ENCODE measurements at places on chromosomes 5 and 9.
A peak's percentile ranks its signal among the peaks of the same experiment; 100 is the strongest.

DNA sequence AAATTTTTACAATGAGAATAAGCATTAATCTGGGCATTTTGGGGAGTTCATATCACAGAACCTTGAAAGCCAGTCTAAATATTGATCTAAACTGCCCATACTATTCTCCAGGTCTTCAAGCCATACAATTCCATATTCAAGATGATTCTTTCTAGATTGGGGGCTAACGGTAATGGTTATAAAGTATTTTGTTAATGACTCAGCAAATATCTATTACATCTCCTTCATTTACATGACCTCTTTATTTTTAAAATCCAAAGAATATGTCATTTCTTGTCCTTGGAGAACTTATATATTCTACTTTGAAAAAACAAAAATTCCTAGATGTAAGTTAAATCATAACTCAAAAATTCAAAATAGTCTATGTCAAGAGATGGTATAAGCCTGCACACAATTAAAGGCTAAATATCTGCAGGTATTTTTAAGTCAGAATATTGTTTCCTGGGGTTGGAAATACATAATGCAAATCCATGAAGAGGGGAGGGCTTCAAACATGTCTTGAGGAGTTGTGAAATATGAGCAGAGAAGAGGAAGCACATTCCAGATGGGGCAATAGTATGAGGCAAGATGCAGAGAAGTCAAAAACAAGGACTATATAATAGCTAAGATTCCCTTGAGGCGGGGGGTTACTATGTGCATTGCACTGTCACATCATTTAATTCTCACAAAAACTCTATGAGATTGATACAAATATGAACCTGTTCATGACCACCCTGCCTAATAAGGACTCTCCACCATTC is 526.4 kb downstream of the NR2F1-AS1 start:
- DNase-seq, result no peak

- DNase-seq, result no peak
These were observed 17.0 kb upstream of the CRB2 start for GRCh38 chr9:123338710-123339665.

DNA sequence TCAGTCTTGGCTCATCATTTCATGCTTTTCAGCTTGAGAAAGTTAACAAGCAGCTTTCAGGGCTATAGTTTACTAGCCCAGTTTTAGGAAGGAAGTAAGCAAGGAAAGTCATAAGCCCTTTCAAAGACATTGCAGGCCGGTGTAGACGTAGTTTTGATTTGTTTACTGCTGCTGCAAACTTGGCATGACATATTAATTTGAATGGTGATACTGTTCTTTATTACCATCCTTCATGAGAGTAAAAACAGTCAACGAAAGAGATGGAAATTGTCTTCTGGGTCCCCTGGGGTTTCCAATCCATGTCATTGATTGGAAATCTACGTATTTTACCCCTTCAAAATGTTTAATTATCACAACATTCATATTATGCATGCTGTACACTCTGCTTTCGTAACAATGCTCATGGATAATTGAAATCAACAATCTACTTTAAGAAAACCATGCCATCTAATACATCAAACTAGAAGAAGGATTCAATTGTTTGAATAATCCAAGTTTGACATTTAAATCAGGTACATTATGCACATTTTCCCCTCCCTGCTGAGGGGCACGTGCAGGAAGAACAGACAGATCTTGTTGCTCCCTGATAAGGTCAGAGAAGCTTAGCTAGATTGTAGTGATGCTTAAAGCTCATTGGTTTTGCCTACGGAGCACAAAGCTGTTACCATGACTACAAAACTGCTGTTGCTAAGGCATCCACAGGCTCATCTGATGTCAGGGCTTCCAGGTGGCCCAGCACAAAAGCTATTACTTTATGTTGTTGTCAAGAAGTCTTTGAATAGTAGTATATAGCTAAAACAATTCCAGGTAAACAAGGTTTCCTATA is 139.9 kb upstream of the PRLR start:
- DNase-seq, result no peak

- peak; percentile 29 for DNase-seq
These were observed 155.4 kb upstream of the MAP3K1 start for GRCh38 chr5:56659971-56660370.

GRCh38 chr5:77590347-77590746 is 48.2 kb downstream of the OTP start:
- DNase-seq, result no peak

GRCh38 chr9:75229605-75230332 is 141.5 kb downstream of the OSTF1 start:
- no peak for DNase-seq

DNA sequence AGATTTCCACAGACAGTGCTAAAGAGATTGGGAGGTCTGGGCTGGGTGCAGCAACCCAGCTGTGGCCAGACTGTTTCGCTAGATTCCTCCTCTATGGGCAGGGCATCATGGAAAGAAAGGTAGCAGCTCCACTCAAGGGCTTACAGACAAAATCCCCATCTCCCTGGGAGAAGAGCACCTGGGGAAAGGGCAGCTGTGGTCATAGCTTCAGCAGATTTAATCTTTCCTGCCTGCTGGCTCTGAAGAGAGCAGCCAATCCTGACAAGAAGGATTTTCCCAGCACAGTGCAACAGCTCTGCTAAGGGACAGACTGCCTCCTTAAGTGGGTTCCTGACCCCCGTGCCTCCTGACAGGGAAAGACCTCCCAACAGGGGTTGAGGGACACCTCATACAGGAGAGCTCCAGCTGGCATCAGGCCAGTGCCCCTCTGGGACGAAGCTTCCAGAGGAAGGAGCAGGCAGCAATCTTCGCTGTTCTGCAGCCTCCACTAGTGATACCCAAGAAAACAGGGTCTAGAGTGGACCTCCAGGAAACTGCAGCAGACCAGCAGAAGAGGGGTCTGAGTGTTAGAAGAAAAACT is 1379.3 kb upstream of the ACO1 start:
- no peak for DNase-seq

DNA sequence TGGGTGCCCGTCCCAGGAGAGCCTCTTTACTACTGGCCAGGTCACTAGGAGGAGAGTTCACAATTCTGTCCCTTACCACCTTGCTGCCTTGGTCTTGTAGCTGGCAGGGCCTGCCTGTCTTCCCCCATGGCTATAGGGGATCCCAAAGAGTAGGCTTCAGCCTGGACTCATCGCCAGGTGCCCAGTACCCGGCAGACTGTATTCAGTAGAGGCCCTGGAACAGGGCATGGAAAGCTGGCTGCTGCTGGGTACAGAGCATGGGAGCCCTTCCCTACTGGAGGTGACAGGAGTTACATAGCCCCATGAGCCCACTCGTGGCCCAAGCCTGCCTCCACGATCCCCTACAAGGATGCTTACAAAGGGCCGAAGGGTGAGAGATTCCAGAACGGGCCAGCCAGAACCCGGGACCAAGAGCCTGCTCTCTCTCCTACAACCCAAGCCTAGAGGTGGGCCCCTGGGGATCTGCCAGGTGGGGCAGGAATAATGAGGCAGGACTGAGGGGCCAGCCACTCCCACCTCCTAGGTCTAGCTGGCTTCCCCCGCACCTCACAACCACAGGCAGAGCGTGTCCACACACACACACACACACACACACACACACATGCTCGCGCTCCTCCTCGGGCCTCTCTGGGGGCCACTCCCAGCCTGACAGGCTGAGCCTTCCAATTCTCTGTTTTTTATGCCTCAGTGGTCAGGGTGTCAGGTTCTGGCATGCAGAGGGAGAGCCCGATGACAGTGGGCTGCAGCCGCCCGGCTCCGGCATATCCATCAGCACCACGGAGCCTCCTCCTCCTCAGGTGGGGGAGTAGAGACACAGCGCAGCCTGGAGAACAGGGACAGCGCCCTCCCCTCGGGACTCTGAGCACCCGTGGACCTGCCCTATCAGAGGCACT is 186.0 kb downstream of the PAX5 start:
- no peak for DNase-seq

- peak; percentile 87 for DNase-seq
These were observed 1.4 kb upstream of the SPAAR start for GRCh38 chr9:35907711-35908503.

- no peak for DNase-seq
These were observed 495.3 kb upstream of the PIK3R1 start for GRCh38 chr5:67720162-67720772.

GRCh38 chr9:137741330-137741729 is 122.5 kb downstream of the EHMT1 start:
- DNase-seq, result no peak

- no peak for DNase-seq
These were observed 157.7 kb upstream of the SLC24A2 start for GRCh38 chr9:19946441-19947109.

- DNase-seq, result no peak
These were observed 58.5 kb downstream of the CNTRL start for GRCh38 chr9:121133104-121133816.

GRCh38 chr5:105882956-105883481 is 1787.7 kb downstream of the EFNA5 start:
- DNase-seq, result no peak

DNA sequence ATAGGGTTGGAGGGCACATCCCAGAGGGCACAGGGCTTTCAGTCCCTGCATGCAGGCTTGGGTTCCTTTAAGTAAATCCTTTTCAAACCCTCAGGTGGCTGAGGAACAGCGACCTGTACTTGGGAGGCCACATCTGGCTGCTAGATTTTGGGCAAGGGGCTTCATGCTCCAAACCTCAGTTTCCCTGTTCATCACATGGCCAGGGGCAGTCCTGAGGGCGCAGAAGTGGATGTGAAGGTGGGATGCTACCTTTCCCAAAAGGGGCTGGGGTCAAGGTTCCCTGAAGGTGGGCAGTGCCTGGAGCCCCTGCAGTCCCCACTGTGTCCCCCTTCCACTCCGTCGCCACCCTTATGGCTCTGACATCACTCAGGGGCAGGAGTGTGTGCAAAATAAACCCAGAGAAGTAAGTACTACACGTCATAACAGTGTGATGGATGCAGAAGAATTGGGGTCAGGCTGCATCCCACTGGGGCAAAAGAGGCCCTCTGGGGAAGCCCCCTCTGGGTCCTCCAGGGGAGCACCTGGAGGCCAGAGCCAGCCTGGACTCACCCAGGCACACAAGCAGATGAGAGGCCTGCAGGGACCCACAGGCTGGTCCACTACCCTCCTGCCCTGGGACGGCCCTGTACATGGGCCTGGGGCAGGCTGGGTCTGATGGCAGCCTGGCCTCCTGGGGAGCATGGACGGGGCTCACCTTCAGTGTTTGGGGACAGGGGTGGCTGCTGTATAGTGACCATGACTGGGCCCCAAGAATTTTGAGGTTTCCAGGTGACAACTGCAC is 1.9 kb upstream of the CARD19 start:
- DNase-seq, result peak; percentile 24

DNA sequence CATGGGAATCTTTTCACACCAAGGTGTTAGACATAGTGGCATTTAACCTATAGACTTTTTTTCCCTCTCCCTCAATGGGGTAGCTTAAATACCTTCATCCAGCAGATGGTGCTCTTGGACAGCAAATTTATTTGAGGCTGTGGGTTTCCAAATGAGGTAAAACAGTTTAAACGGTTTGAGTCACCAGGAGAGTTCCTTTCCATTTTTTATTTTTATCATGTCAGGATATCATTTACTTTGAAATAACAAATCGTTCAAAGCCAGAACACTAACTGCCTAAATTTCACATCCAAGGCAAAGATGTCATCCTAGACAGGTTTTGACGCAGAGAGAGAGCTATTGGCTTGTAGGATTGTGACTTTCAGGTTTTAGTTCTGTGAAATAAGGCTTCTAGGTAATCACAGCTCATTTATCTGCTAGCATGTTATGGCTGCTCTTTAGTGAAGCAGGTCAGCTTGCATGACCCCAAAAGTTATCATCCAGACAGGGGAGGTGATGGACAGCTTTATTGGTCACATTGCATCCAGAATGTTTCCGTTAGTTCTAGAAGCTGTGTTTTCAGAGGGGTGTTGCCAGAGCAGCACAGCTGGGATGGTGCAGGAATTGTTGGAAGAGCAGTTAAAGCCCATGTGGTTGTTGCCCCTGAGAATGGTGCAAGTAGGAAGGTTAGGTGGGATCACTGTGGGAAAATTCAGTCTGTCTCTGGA is 69.8 kb downstream of the KDM4C start:
- DNase-seq, result peak; percentile 24

GRCh38 chr9:89078860-89079259 is 87.6 kb downstream of the S1PR3 start:
- no peak for DNase-seq

- DNase-seq, result no peak
These were observed 12.5 kb downstream of the ARAP3 start for GRCh38 chr5:141669520-141669919.
